ENCODE measurements at places on chromosomes 6 and 20.

GRCh38 chr6:69314531-69314930 is 482.3 kb downstream of the LMBRD1 start:
- DNase-seq = no peak

- DNase-seq = no peak
These were observed 52.0 kb upstream of the TRIM26 start for GRCh38 chr6:30265181-30265580.

- DNase-seq = no peak
These were observed 112.9 kb downstream of the RCAN2 start for GRCh38 chr6:46378161-46378881.

DNA sequence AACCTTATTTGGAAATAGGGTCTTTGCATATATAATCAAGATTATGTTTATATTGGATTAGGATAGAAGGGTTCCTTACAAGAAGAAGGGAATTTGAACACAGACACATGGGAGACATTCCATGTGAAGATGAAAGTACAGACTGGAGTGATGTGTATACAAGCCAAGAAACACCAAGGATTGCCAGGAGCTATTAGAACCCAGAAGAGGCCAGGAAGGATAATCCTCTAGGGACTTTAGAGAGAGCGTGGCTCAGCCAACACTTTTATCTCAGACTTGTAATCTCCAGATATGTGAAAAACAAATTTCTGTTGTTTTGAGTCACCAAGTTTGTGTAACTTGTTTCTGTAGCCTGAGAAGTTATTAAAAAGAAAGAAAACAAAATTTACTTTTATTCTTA is 1173.9 kb upstream of the CITED2 start:
- DNase-seq = no peak

DNA sequence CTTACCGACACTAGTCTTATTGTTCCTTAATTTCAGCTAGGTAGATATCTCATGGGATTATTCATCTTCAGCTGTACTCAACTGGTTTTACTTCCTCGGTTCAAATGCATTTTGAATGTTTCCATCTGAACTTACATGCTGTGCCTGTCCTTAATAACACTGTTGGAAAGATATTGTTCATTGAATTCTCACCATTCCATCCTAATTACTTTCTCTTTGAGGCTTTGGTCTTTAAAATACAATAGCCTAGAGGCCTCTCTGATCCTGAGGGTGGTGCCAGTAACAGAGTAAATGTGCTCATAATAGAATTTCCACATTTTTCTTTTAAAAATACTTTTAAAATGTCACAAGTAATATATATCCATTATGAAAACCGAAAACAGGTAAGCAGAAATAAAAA is 54.0 kb downstream of the IL20RA start:
- DNase-seq = no peak

GRCh38 chr20:45028424-45029136 is 62.3 kb downstream of the STK4 start:
- no peak for DNase-seq

- no peak for DNase-seq
These were observed 116.5 kb upstream of the LAMP5 start for GRCh38 chr20:9397928-9398327.

- DNase-seq = no peak
These were observed 4.2 kb downstream of the TULP1 start for GRCh38 chr6:35508542-35508941.

- no peak for DNase-seq
These were observed 525.9 kb upstream of the NRSN1 start for GRCh38 chr6:23600118-23600517.

GRCh38 chr6:156126535-156126934 is 650.6 kb upstream of the ARID1B start:
- DNase-seq = no peak

GRCh38 chr6:108564178-108564577 is 3.5 kb downstream of the FOXO3 start:
- DNase-seq = no peak

- DNase-seq = no peak
These were observed 15.0 kb upstream of the MRAP2 start for GRCh38 chr6:84018453-84019061.

GRCh38 chr20:44494266-44494665 is 18.6 kb downstream of the TTPAL start:
- no peak for DNase-seq

DNA sequence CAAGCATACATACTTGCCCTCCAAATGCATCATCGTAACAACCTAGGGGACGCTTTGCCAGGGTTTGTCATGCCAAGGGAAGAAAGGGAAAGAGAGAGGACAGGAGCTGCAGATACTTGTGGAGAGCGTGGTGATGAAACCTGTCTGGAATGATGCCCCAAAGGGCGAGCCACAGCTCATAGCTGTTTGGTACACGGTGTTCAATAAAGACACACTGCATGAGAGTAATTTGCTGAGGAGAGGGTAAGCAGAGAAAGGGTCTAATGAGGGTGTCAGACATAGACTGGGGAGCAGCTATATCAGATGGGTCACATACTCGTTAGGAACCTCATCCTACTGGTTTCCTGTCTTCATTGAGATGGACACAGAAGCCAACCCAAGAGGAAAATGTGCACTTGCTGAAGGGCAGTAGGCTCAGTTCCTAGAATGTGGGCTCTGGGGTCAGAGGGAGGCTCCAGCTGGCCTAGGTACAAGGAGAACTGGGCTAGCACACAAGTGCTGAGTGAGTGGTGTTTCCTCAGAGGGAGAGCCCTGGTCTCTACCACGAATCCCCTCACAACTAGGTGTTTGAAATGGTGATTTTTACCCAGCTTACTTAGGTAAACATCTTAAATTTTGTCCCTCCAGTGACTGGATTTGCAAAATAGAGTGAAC is 5.2 kb upstream of the FOXO3 start:
- DNase-seq = no peak

- DNase-seq = no peak
These were observed 606.0 kb upstream of the BTBD3 start for GRCh38 chr20:11311659-11312224.

GRCh38 chr6:152572338-152573088 is 64.6 kb downstream of the SYNE1 start:
- no peak for DNase-seq

GRCh38 chr6:39855356-39855995 is 63.3 kb downstream of the DAAM2 start:
- no peak for DNase-seq

DNA sequence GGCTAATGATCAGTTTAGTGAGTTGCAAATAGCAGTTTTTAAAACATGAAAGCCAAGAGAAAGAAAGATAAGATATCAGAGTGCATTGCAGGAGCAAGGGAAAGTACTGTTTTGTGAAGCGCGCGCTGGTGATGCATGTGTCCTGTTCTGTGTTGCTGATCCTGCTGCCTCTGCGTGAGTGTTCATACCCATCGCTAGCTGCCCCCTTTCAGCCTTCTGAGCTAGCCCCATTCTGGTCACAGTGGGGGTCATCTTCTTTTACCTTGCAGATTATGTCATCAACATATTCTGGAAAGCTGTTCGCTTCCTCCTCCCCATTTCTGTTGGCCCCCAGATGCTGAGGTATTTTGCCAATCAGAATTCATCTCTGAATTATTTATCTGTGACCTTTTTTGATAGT is 1.9 kb downstream of the MRAP2 start:
- DNase-seq = no peak

DNA sequence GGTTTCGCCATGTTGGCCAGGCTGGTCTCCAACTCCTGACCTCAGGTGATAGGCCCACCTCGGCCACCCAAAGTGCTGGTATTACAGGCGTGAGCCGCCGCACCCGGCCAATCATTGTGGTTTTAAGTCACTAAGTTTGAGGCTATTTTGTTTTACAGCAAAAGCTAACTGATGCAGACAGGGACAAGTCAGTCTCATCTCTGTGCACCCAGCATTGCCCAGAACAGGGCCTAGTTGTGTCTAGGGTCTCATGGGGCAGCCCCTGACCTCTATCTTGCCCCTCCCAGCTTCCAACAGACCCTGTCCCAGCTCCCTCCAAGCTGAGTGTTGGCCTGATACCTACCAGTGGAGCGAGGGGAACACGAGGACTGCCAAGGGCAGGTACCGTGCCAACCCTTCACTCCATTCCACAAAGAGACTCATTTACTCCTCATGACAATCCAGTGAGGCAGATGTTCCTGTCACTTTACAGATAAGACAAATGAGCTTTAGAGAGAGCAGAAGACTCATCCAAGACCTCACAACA is 8.9 kb upstream of the RBCK1 start:
- DNase-seq = no peak

- no peak for DNase-seq
These were observed 10.7 kb downstream of the HCK start for GRCh38 chr20:32062776-32063170.

- peak; percentile 44 for DNase-seq
These were observed 1.5 kb downstream of the COL12A1 start for GRCh38 chr6:75204217-75204958.

DNA sequence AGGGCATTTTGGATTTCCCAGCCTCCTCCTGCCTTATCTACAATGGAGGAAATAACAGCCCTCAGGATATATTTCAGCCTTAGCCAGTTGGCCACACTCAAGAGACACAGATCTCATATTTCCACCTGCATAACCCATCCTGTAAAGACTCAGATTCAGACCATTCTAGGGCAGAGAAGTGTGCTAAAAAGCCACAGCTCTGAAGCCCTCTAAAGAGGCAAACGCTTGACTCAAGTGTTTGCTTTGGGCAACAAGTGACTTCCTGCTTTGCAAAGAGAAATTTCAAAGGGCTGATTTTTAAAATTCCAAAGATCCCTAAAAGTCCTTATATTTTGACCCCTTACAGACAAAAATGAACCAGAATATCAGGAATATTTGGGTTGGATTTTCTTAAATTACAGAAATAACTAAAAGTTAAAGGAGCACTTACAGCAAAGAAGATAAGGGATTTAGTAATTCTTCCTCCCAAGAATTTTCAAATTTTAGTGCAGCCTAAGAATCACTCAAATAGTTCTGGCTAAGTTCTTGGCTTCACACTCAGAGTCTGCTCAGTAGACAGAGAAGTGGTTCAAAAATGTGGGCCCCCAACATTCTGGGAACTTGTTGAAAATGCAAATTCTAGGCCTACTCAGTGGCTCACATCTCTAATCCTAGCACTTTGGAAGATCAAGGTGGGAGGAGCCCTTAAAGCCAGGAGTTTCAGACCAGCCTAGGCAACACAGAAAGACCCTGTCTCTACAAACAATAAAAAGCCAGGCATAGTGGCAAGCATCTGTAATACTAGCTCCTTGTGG is 18.9 kb upstream of the ADGRF5 start:
- DNase-seq = no peak

GRCh38 chr20:50589548-50590347 is 79.6 kb downstream of the PTPN1 start:
- DNase-seq = no peak

- no peak for DNase-seq
These were observed 4.0 kb downstream of the LRRC73 start for GRCh38 chr6:43506171-43506570.

DNA sequence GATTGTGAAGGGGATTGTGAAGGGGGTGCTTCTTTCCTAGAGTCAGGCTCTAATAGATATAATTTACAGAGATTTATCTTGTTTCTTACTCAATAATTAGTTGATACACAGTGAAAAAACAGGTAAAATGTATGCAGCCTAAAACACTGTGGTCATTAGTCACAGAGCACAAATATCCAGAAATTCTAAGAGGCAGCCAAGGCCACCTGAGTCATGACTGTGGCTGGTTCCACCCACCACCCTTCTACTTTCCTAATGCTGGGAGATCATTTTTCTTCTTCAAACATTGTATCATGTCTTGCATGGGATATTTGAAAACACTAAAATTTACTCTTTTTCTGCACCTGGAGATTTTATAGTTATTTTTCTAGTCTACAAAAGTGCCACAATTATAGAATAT is 181.6 kb downstream of the OTOR start:
- DNase-seq = no peak

DNA sequence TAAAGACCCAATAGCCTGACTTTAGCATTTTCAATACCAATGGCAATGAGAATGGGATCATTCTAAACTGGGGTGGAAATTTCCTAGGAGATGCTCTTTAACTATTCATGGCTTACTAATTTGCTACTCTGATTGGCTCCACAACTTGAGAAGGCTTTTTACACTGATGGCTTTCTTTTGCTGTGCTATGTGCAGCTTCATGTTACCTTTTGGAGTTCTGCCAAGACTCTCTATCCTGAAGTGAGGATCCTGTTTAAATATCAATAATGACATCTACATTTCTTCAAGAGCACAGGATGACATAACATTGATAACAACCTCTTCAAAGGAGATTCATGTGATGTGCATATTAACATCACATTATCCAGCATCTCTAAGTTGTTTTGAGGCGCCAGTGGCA is 43.4 kb upstream of the SIRPG start:
- no peak for DNase-seq

DNA sequence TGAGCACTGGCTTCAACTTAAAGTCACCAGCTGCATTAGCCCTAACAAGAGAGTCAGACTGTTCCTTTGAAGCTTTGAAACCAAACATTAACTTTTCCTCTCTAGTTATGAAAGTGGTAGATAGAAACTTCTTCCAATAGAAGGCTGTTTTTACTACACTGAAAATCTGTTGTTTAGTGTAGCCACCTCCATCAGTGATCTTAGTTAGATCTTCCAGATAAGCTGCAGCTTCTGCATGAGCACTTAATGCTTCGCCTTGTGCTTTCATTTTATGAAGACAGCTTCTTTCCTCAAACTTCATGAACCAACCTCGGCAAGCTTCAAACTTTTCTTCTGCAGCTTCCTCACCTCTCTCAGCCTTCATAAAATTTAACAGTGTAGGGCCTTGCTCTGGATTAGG is 133.2 kb downstream of the INSM1 start:
- no peak for DNase-seq

DNA sequence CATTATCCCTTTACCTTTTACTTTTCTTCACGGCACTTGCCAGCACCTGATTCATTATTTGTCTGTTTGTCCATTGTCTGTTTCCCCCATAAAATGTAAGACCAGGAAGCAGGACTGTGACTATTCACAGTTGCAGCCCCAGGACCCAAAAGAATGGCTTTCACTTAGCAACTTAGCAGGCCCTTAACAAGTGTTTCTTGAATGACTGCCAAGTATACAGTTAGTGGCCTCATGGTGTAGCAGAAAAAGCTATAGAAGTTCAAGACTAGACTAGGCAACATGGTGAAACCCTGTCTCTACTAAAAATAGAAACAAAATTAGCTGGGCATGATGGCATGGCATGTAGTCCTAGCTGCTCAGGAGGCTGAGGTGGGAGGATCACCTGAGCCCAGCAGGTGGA is 4.3 kb downstream of the SLC26A8 start:
- DNase-seq = no peak

- DNase-seq = no peak
These were observed 3.5 kb upstream of the VWA7 start for GRCh38 chr6:31780507-31781243.

- no peak for DNase-seq
These were observed 3.9 kb upstream of the SLC9A8 start for GRCh38 chr20:49808753-49809152.

Measured in omental fat pad (tissue), 4 donors.